ENCODE measurements at places on chromosomes 1 and 21.

GRCh38 chr1:64073705-64074104 lies 129.7 kb upstream of the UBE2U start:
- DNase-seq = no peak

DNA sequence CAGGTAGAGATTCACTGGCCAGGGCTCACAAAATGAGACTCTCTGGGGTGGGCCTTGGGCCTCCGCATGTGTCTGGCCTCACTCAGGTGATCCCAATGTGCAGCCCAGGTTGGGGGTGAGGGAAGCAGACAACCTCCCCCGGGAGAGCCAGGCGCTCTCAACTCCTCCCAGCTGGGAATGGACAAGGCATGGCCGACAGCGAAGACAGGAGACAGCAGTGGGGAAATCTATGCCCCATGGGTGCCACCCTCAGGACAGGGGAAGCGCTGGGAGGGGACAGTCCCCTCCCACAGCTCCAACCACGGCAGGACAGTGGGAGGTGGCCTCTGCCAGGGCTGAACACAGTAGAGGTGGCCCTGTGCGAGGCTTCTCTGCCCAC lies 47.7 kb downstream of the PRDM15 start:
- no peak for DNase-seq

GRCh38 chr1:45282351-45282750 lies 44.3 kb upstream of the HPDL start:
- peak; percentile 66 for DNase-seq

DNA sequence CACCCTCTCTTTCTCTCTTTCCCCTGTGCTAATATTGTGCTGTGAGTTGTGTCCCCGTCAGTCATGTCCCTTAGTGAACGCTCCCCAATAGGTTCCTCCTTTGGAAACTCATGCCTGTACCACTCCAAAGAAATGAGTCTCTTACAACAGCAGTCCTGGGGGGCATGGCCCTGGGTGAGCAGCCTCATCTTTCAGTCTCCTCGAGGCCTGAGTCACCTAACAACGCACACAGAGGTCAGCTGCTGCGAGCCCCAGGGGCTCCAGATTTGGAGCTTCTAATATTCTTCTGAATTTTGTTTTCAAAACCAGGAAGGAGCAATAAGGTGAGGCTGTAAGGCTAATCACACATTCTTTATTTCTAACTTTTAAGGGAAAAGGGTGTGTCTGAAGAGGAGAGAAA lies 30.5 kb upstream of the ZBTB8A start:
- no peak for DNase-seq

- DNase-seq = no peak
Observed at GRCh38 chr1:40266786-40267535, 8.9 kb downstream of the ZMPSTE24 start.

DNA sequence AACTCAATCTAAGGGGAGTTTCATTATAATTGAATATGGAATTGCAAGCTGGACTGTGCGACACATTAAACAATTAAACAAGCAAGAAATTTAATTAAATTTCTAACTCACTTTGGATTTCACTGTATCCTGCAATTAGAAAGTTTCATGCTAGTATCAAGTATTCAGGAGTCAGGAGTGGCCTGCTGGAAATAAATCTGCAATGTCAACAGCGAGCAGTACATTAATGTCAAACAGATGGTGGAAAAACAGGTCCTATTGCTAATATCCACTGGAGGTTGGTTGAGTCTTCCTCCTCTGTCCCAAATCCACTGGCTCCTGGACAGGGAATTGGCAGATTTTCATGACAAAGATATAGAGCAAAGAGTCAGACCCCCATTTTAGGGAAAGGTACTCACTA lies 237.1 kb downstream of the VAV3 start:
- DNase-seq = no peak

GRCh38 chr1:35860696-35861095 lies 22.3 kb upstream of the AGO1 start:
- DNase-seq = no peak

- DNase-seq = no peak
Observed at GRCh38 chr1:78497201-78497600, 6.4 kb downstream of the PTGFR start.

DNA sequence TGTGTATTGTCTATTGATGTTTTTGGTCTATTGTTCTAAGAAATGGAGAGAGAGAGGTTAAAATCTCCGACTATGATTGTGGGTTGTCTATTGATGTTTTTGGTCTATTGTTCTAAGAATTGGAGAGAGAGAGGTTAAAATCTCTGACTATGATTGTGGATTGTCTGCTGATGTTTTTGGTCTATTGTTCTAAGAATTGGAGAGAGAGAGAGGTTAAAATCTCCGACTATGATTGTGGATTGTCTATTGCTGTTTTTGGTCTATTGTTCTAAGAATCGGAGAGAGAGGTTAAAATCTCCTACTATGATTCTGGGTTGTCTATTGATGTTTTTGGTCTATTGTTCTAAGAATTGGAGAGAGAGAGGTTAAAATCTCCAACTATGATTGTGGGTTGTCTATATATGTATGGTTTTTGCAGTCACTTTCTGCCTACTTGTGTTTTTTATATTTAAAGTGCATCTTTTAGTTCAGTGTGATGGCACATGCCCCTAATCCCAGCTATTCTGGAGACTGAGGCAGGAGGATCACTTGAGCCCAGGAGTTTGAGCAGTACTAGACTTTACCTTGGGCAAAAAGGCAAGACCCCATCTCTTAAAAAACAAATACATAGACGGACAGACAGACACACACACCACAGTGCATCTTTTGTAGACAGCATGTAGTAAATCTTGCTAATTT lies 16.2 kb downstream of the C1orf159 start:
- no peak for DNase-seq

DNA sequence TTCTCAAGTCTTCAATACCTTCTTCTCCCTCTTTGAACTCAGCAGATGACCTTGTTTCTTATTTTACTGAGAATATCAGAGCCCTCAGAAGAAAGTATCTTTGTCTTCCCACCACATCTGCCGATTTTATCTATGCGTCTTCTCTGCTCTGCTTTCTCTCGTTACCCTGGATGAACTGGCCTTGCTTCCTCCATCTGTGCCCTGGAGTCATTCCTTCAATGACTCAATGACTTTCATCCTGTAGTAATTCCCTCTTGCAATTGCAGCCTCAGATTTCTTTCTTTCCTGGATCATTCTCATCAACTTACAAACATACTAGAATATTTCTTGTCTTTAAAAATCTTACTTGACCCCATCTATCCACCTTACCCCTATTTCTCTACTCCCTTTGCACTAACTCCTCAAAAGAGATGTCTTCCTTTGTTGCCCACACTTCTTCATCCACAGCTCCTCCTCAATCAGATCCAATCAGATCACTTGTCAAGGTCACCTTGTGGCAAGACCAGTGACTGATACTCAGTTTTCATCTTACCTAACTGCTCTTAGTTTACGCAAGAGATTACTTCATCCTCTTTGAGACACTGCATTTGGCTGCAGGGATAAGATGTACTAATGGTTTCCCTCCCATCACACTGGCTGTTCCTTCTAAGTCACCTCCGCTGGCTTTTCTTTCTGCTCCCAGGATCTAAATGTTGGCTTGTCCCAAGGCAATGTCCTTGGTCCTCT lies 8.2 kb upstream of the TGFBR3 start:
- DNase-seq = no peak

GRCh38 chr1:113369040-113369439 lies 21.3 kb upstream of the MAGI3 start:
- DNase-seq = no peak

GRCh38 chr1:93552741-93553455 lies 105.0 kb downstream of the FNBP1L start:
- peak; percentile 85 for DNase-seq

GRCh38 chr1:197890936-197891335 lies 11.5 kb upstream of the C1orf53 start:
- no peak for DNase-seq

DNA sequence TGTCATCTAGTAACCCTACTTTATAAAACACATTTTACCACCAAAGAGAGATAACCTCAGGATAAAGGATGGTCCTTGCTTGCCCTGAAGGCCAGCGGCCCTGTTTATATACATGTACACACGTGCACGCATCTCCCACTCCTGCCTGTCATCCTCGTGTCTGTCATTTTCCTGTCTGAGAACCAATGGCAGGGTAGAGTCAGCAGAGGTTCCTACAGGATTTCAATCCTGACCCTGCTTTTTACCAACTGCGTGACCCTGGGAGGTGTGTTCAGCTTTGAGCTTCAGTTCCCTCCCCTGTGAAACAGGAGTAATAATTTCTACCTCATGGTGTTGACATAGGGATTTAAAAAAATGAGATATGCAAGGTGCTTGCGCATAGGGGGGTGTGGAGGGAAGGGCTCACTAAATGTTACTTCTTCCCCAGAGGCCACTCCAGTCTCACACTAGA lies 12.3 kb upstream of the RASSF5 start:
- no peak for DNase-seq

DNA sequence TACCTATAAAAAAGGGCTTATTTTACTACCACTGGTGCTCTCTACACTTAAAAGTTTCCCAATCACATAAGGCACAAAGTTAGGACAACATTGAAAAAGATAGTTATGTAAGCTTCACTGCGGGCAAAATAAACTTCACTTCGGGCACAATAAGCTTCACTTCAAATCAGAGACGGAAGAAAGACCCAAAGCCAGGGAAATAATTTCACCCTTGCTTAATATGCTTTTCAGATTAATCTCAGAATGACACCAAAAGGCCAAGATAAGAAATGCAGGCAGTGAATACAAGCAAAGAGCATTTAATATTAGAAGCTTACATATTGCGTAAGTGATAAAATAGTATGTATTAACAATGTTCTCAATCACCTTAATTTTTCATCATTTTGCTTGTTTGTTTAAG lies 444.2 kb downstream of the SETD4 start:
- DNase-seq = peak; percentile 69

GRCh38 chr1:160460214-160460642 lies 59.9 kb downstream of the VANGL2 start:
- DNase-seq = no peak

DNA sequence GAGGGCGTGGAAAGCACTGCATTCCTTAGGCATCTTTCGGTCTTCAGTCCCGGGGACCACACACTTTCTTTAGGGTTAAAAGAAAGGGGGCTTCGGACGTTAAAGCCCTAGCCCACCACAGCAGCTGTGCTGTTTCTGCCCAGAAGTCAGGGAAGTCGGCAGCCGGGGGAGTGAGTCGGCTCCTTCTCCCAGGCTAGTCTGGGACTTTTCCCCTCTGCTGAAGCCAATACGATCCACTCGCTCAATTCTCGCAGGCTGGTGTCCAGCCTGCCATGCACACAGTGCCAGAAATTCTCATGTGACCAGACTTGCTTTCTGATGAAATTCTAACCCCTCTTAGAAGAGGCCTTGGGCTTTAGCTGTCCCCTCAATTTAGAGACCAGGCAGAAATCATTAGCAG lies 67.7 kb downstream of the BCAR3 start:
- peak; percentile 78 for DNase-seq

DNA sequence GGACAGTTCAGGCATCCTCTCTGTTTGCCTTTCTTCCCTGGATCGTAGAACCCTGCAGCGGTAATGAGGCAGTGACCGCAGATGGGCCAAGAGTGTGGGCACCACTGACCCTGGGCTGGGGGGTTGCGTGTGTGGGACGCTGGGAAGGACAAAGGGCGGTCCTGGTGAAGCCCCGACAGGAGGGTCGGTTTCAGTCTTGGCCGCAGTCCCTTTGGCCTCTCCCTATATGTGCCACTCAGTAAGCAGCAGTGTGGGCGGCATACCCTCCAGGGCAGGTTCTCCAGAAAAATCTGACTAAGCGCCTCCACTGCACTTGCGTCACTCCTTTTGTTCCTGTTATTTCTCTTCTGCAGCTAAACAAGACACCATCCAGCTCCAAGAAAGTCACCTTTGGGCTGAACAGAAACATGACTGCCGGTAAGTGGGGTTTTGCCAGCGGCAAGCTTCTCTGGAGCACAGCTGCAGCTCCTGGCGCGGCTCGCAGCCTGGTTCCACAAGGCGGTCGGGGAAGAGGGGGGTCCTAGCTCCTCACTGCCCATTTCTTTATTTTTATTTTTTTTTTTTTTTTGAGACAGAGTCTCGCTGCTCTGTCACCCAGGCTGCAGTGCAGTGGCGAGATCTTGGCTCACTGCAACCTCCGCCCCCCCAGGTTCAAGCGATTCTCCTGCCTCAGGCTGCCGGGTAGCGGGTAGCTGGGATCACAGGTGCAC lies 27.7 kb upstream of the PDXK start:
- DNase-seq = no peak

DNA sequence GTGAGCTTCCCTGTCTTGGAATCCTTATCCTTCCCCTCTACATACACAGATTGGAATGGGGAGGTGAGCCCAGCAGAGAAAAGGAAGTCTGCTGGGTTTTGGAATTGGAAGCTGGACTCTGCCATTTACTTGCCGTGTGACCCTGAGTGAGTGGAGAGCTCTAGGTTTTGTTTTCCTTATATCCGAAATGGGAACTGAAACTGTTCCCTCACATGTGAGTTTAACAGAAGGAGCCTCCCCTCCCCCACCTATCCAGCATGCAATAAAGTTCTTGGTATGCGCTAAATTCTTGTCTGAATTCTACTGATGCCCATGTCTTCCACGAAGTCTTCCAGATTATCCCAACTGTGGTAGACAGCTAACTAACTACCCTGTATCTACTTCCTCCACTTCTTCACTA lies 58.7 kb downstream of the NENF start:
- no peak for DNase-seq

GRCh38 chr1:50812346-50812745 lies 147.7 kb downstream of the FAF1 start:
- DNase-seq = no peak

- peak; percentile 85 for DNase-seq
Observed at GRCh38 chr1:225919906-225920305, 4.1 kb downstream of the PYCR2 start.

DNA sequence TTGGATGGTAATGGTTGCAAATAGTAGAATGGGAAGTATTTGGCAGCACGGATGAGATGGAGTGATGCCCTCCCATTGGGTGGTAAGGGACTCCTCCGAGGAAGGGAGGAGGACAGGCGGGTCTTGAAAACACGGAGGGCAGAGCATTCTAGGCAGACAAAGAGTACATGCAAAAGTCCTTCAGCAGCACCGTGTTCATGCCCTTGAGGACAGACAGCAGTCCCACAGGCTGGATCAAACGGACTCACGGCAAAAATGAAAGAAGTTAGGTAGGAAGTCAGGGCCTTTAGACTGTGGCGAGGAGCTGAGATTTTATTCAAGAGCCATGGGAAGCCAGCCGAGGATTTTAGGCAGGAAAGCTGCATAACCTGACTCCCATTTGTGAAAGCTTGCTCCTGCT lies 253.9 kb downstream of the RHOU start:
- no peak for DNase-seq

GRCh38 chr1:181310560-181310959 lies 172.8 kb upstream of the CACNA1E start:
- DNase-seq = no peak

GRCh38 chr1:183164963-183165362 lies 21.1 kb upstream of the LAMC2 start:
- DNase-seq = no peak

- DNase-seq = no peak
Observed at GRCh38 chr1:229900220-229900619, 166.8 kb upstream of the GALNT2 start.

GRCh38 chr1:20657024-20657423 lies 4.1 kb downstream of the DDOST start:
- DNase-seq = no peak

GRCh38 chr1:172976222-172977041 lies 74.3 kb downstream of the TNFSF18 start:
- peak; percentile 89 for DNase-seq

- DNase-seq = no peak
Observed at GRCh38 chr1:185157599-185158412, 839 bp downstream of the SWT1 start.

Measured in fibroblast of pulmonary artery (primary cell).